ENCODE measurements at places on chromosomes 7 and 10.

DNA sequence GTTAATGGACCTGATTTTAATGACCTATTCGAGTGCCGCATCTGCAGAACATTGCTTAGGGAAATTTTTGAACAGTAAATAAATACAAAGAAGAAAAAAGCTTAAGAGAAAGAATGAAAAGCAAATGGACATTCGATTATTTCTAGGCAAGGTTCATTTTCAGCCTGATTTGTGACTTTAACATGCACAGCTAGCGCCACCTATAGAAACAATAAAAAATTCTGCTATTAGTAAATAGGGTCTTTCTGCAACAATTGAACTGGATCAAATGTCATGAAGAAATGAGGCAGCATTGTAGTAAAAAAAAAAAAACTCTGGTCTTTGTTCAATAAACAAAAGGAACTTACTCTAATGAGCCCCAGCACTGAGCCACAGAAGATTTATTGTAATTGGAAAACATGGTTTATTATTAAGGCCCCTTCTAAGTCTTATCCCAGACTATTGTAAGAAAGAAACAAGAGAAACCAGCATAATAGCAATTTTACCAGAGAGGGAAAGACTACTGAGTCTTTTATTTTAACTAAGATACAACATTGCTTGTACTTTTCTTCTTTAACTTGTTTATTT, 41.4 kb upstream of the GHITM start:
- no peak for DNase-seq

DNA sequence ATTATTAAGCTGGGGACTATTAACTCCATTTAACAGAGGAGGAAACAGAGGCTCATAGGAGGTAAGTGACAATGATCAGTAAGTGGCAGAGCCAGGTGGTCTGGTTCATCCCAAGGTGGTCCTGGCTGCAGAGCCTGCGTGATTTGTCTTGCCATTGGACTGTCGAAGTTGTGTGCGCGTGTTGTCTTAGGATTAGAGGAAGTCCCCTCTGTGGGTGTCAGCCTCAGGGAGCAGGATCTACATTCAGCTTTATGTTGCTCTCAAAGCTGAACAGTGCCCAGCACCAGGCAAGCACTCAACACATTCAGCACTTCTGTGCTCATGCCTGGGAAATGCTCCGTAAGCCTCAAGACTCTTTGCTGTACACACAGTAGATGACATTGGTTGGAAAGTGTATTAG, 139.5 kb downstream of the HERPUD2 start:
- no peak for DNase-seq

DNA sequence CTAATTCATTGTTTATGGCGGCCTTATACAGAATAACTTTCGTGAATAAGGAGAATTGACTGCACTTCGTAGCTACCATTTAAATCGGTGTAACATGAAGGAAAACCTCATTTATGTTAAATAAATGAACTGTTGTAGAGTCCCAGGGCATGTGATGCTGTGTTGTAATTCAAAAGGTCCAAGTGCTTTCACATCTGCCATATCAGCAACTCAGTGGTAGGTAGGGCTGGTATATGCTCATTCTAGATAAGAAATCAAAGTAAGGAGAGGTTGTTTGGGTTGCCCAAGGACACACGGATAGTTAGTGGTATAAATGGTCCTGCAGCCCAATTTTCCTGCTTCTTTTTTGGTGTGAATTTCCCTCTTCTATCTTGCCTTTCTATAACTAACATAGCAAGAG, 15.8 kb downstream of the BBS9 start:
- DNase-seq = no peak

GRCh38 chr7:45695249-45695995, 121.3 kb downstream of the ADCY1 start:
- no peak for DNase-seq

DNA sequence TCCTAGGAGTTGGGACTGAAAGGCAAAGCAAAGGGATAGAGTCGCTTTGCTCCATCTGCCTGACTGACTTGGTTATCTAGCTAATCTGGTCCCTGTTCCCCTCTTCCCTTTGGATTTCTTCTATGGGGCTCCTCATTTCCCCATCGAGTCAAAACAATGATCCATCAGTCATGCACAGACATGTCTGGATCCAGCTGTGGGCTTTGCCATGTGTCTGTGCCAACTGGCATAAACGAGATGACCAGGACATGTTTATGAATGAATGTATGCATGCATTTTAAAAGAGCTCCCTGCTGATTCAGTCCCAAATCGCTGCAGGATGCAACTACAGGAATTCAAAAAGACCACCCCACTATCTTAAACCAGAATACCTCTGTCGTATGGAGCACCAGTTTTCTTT, 122.0 kb downstream of the ARL4A start:
- no peak for DNase-seq

DNA sequence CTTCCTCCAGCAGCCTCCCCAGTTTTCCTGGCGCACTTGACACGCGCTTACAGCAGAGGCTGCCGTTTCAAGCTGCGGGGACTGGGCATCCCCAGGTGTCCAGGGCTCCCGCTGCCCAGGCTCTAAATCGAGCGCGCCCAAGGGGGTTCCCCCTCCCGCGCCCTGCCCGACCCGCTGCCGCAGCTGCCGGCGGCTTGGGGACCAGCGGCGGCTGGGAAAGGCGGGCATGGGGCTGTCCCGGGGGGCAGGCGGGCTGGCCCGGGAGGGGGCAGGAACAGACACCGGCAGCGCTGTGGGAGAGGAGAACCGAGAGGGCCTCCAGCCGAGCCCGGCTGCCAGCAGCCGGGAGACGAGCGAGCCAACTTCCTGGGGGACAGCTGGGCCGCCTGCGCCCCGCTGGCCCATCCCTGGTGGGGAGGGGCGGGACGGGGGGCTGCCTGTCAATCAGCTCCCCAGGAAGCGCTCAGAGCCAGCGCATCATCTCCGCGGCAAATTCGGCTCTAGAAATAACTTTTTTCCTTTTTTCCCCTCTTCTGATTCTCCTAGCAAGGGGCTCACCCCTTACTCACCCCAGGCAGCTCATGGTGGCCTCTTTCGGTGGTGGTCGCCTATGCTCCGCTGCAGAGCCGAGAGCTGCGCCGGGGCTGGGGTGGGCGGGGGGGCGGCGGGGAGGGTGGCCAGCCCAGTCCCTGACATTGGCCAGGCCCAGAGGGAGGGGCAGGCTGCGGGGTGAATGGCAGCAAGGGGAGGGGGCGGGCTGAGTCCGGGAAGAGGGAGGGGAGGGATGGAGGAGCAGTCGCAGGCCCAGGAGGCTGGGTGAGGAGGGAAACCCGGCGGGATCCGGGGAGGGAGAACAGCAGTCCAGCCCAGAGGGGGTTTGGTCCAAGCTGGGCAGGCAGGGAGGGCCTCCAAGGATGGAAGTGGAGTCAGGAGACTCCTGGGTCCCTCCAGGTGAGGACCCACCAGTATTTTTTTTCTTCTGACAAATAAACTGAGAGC, 14.7 kb downstream of the GRID2IP start:
- no peak for DNase-seq
